ENCODE measurements at places on chromosomes 2 and 18.

- DNase-seq, result no peak
These were observed 220.6 kb downstream of the SETBP1 start for GRCh38 chr18:44901283-44901682.

GRCh38 chr18:75173125-75173432 is 35.9 kb downstream of the PTGR3 start:
- DNase-seq, result no peak

GRCh38 chr2:149331023-149331400 is 625 bp downstream of the LYPD6 start:
- DNase-seq, result no peak

GRCh38 chr18:48409591-48410094 is 460 bp upstream of the ZBTB7C start:
- peak; percentile 21 for DNase-seq

- no peak for DNase-seq
These were observed 53.6 kb downstream of the HS6ST1 start for GRCh38 chr2:128264881-128265607.

DNA sequence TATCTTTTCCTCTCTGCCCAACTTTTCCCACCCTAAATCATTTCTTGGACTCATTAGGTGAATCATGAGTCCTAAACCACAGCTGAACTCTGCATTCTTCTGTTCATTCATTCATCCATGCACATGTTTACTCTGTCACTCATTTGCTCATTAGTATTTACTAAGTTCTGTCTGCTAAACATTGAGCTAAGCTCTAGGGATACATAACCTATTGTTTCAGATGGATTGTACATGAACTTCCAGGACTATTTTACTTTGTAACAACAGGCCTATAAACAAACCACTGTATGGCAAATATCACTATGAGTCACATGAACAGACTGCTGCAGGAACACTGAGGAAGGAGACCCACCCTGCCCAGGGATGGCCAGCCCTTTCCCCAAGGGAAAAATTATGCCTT is 14.6 kb upstream of the DYNC2LI1 start:
- no peak for DNase-seq

DNA sequence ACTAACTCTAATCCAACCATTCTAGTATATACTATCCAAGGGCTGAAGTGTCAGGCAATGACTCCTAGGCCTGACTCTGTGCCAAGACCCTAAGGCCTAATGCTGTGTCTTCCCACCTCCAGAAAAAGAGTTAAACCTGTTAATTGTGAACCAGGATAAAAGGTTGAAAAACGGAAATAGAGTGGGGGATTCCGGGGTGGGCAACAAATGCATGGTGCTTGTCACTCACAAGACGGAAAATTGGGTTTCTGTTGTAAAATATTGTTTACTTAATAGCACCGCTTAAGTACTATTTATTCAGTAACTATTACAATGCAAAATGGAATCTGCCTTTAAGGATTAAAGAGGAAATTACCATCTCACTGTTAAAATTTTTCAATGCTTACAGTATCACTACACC is 3.2 kb downstream of the STK17B start:
- no peak for DNase-seq

DNA sequence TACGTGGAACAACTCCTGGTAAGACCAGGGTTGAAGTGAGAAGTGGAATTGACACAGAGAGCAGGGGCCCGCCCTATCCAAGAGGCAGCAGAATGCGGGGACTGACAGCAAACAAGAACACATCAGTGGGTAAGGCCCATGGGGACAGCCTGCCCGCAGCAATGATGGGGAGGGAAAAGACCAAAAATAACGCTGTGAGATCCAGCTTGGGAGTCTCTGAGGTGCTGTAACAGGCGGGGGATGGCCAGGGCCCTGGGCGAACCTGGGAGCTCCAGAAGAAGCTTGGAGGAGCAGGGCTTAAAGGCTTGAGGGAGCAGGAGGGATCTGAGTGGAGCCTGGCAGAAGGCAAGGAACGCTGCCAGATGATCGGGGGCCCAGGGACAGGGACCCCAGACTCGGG is 173.4 kb downstream of the TMEM200C start:
- DNase-seq, result no peak

DNA sequence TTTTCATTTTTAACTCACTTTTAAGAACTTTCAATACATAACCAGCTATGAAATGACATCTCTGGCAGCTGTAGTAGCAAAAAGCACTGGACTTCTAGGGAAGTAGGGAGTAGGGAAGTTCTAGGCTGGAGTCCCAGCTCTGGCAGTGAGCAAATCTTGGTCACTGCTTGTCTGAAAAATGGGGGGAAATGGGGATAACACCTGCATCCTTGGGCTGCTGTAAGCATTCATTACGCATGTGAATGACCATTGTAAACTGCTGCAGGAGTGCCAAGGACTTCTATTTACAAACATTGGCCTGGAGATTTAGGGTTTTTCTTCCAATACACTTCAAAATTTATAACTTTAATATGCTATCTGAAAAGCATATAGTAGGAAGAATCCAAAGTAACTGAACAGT is 972 bp upstream of the MPP4 start:
- no peak for DNase-seq

DNA sequence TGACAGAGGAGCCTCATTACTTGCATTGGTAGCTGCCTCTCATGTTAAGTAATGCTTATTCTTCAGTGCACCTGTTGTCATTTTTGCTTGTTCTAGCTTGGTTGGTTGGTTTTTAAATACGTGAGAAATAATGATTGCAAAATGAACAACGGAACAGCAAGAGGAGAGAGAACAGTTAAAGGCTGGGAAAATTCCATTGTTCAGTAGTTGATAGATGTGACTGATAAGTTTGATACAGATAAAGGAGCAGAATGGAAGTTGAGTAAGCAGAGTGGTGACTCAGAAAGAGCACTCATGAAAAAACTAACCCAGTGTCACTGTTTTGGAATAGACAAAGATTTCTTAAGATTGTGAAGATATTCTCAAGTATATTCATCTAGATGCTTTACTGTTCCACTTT is 50.5 kb downstream of the MTA3 start:
- DNase-seq, result no peak

GRCh38 chr2:219285373-219285735 is 6.2 kb downstream of the DNAJB2 start:
- no peak for DNase-seq

GRCh38 chr2:18980104-18980785 is 378.2 kb downstream of the OSR1 start:
- DNase-seq, result no peak

DNA sequence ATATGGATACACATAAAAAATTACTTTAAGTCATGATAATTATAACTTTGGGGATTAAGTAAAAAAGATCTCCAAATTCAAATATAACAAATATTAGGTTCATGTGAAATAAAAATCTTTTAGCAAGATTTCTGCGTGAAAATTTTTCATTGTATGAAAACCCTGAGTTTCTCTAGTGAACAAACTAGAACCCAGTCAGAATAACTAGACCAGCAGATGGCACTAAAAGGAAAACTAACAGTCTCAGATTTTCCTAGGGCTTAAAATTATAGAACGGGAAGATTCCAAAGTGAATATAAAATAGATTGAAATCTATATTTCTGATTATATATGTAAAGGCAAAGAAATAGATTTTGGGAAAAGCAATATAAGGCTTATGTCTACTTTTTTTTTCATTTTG is 43.3 kb downstream of the TMEM200C start:
- no peak for DNase-seq

DNA sequence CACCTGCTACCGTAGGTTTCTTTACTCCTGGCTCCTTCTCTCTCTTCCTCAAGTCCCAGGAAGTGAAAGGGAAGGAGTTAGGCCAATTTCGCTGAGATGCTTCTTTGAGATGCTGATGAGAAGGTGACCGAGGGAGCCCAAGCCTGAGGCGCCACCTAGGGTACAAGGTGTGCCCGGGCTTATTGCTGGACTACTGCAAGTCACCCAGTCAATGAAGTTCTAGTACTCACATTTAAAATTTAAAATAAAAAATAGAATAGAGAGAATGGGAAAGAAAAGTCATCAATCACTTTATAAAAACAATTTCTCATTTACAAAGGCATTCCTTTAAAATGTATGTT is 45.3 kb downstream of the ACAA2 start:
- DNase-seq, result no peak

- no peak for DNase-seq
These were observed 156.1 kb downstream of the TPGS2 start for GRCh38 chr18:36672437-36673344.

GRCh38 chr2:181459621-181460021 is 2.4 kb downstream of the ITGA4 start:
- DNase-seq, result no peak

- DNase-seq, result peak; percentile 37
These were observed 82.4 kb downstream of the RBMS1 start for GRCh38 chr2:160411167-160411566.

DNA sequence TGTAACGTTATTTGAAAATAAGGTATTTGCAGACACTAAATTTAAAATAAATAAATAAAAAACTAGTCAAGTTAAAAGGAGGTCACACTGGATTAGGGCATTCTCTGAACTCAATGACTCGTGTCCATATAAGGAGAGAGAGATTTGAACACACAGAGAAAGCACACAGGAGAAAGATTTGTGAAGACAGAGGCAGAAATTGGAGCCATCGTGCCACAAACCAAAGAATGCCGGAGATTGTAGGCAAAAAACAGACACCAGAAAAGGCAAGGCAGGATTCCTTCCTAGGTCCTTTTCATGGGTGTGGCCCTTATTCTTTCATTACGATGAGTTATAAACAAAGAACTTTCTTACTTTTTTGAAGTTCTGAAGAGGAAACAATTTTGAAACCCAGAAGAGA is 981.5 kb downstream of the DCDC2C start:
- no peak for DNase-seq

DNA sequence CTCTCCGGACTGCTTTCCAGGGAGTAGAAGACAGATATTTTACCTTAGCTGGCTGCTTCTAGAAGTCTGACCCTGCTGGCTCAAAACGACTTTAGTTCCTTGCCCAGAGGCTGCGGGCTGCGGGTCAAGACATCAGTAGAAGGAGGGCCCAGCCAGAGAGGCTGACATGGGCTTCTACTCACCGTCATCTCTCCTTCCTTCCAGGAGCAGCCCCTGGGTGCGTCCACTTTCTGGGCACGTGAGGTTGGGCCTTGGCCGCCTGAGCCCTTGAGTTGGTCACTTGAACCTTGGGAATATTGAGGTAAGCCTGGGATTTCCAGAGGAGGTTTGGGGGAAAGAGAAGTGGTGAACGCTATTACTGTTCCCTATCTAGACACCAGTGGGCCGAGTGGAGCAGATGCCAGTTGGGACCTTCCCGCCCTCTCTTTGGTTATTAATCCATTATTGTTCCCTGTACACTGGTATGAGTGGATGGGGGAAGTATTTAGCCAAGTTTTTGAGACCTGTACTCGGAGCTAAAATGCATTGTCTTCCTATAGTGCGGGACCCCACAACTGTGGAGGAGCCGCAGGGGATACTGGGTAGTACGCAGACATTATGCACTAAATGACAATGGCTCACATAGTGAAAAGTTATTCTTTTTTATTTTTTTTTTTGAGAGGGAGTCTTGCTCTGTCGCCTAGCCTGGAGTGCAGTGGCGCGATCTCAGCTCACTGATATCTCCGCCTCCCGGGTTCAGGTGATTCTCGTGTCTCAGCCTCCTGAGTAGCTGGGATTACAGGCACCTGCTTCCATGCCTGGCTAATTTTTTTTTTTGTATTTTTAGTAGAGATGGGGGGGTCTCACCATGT is 26.3 kb upstream of the CASP8 start:
- peak; percentile 23 for DNase-seq

- no peak for DNase-seq
These were observed 82.9 kb upstream of the SETBP1 start for GRCh38 chr18:44597797-44598196.

DNA sequence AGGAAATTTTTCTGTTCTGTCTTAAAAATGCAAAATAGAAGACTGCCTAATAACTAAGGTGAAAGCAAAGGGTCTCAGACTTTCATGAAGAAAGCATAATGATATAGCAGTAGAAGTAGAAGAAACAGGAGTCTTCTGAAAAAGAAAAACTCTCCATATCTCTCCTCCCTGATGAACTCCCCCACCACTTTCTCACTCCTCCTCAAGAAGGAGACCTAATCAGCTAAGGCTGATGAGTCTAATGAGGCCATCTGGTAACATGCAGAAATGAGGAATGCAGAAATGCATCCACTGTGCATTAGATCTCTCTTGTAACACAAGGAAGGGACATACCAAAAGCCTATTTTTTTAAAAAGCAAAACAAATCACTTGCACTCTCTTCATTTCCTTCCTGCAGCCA is 273.7 kb upstream of the UBE2E3 start:
- no peak for DNase-seq

DNA sequence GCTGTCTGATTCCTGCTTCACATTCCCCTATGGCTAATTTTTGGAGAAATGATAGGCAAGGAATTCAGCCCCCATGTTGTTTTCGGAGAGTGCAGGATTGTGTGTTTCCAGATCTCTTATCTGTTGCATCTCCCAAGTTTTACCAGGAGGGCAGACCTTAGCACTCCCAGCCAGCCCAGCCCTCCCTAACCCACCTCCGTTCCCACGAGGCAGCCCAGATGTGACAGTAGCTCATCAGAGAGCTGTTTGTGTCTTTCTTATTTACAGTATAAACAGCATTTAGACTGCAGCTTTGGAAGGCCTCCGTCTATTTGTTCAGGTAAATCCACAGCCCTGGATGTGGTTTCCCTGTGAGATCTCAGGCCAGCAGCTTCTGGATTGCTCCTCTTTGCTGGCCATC is 91.6 kb downstream of the THNSL2 start:
- no peak for DNase-seq

DNA sequence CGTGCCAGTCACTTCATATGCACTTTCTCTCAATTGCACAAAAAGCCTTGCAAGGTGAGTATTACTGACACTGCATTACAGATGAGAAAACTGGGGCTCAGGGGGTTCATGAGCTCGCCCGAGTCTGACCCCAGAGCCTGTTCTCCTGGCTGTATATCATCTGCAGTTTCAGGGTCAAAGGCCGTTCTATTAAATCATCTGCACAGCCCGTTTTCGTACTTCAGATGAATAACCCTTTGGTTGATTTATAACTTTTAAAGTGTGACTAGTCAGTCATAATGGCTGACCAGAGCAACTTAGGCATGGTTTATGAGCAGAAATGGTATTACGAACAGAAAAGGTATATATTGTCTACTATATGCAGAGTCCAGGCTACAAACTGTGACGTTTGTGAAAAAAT is 35.3 kb upstream of the NPAS2 start:
- no peak for DNase-seq

- no peak for DNase-seq
These were observed 129.0 kb upstream of the ACVR2A start for GRCh38 chr2:147715807-147716206.

DNA sequence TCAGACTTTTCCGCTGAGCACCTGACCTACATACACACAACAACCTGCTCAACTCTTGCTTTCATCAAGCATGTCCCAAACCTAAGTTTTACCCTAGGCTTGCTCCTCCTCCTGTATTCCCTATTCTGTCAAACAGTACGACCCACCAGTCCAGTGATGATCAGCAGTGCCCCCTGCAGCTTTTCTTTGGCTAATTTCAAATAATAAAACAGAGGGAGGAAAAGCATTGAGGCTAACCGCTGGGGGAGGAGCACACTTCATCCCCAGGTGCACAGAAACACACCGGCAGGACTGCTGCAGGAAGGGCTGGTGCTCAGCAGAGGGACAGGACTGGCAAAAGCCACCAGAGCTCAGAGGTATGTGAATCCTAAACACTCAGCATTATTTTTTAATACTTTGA is 21.2 kb downstream of the E2F6 start:
- DNase-seq, result no peak
